ENCODE measurements at places on chromosomes 1 and 21.

- no peak for DNase-seq
Observed at GRCh38 chr1:84687714-84688462, 2.4 kb downstream of the SSX2IP start.

- DNase-seq: no peak
Observed at GRCh38 chr1:113353580-113353979, 36.7 kb upstream of the MAGI3 start.

DNA sequence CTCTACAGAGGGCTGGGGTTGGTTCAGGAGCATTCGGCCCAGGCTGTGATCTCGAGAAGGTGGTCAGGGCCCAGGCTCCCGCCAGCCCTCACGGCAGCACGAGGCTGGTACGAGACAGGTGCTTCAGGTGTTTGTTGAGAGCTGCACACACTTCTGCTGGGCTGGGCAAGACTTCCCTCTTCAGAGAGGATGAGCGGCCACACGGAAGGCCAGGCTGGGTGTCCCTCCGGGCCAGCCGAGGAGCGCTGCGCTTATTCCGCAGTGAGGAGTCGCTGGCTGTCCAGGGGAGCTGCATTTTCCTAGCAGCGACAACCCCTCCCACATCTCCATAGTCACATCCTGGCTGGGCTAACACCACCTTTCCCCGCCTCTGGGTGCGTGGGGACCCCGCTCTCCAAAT is 50.5 kb downstream of the PDE9A start:
- DNase-seq: no peak

DNA sequence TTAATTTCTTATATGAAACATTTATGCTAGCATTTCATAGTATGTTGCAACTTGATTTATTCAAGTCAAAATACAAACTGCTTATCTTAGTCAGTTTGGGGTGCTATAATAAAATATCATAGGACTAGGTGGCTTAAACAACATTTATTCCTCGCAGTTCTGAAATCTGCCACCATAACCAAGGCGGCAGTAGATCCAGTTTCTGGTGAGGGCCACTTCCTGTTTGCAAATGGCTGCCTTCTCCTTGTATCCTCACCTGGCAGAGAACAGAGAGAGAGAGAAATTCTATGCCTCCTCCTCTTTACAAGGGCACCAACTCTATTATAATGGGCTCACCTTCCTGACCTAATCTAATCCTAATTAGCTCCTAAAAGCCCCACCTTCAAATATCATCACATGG is 76.1 kb upstream of the RGS2 start:
- peak; percentile 37 for DNase-seq

GRCh38 chr21:20353351-20353750 is 644.9 kb upstream of the NCAM2 start:
- no peak for DNase-seq

DNA sequence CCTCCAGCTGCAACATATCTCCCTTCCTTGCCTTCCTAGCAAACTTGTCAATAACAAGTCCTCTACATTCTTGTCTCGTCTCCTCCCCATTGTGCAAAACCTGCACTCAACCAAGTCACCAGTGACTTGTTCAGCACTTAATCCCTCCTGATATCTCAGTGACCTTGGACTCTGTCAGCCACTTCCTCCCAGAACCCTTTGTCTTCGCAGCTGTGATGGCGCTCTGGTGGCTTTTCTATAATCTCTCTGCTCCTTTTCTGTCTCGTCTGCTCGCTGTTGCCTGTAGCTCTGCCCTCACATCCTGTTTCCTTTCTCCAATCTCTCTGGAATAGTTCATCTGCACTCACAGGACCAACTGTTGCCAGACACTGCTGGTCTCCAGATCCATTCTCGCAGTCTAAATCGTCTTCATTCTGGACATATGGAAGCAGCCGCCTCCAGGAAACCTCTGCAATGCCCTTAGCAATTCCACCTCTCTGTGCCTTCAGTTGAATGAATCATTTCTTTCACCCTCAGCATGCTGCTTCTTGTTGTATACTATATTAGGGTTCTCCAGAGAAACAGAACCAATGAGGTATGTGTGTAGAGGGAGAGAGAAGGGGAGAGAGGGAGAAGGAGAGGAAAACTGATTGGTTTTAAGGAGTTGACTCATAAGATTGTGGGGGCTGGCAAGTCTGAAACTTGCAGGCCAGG is 17.4 kb upstream of the IFNAR2 start:
- no peak for DNase-seq

DNA sequence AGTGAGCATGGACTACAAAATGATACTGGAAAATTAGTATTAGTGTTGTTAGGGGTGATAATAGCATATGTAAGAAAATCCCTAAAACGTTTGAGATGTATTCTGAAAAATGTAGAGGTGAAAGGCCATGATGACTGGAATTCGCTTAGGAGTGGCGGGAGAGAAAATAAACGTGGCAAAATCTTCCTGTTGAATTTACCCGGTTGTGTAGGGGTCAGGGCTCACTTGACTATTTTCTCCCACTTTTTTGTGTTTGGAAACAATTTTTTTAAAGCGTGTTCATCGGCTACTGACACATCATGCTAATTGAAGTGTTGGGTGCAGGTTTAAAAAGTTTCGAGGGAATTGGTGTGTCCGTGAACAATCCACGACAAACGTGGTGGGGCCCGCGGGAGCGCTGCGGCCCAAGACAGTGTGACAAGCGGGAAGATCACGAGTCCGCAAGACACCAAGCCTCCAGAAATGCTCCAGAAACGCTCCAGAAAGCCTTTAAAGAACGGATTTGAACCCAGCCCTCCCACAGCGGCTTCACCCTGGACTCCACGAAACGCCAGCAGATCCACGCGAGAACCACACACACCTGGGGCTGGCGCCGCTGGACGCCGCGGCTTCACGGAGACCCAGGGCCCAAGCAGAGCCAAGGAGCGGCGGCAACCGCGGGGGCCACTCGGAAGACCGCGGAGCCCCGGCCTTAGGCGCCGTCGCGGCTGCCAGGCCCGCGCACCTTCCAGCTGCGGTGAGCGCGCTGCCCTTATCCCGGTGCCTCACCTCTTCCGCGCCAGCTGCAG is 573 bp downstream of the PSMG1 start:
- no peak for DNase-seq

GRCh38 chr1:112061056-112061455 is 71.6 kb upstream of the KCND3 start:
- DNase-seq: no peak

- no peak for DNase-seq
Observed at GRCh38 chr1:190595438-190595837, 117.8 kb upstream of the BRINP3 start.

- DNase-seq: no peak
Observed at GRCh38 chr1:203166192-203166940, 9.3 kb downstream of the MYBPH start.

- no peak for DNase-seq
Observed at GRCh38 chr1:112387807-112388206, 8.2 kb upstream of the CTTNBP2NL start.

DNA sequence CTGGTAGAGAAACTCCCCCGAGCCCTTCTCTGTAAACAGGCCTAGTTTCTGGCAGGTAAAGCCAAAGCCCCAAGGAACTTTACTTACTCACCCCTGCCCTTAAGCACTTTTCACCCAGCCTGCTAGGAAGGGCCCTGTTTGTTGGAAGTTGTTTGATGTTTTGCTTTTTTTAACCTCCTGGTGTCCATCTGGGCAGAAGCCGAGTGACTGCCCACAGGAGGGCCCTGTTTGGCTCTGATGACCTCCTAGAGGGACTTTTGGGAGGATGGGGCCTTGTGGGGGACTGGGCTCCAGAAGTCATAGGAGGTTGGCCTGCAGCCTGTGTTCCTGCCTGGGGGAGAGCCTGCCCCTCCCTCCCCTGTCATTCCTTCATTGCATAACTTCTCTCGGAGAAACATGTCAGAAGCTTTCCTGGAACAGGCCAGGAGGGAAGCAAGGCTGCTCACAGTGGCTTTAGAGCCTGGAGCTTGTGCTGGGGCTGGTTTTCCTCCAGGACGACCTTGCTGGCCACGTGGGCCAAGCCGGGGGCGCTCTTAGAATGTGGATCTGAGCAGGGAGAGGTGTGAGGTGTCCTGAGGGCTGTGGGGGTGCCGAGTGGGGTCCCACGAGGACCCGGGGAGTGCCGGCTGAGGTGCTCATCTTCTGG is 33.9 kb downstream of the COQ8A start:
- DNase-seq: no peak

GRCh38 chr1:193767886-193768285 is 581.5 kb upstream of the B3GALT2 start:
- DNase-seq: no peak

DNA sequence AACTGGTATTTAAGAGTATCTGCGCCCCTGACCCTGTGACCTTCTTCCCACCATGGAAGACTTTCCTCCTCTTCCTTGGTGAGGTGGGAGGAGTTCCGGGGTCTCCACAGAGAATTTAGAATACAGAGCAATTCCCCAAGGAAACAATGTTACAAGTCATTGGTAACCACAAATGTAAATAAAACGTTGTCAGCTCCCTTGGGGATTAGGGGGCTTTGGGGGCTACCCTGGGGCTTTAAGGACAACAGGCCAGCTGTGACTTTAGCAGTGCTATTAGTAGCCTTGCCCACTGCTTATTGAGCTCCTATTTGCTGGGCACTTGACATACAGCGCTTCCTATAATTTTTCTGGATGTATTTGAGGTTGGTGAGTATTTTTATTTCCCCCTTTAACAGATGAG is 69.0 kb downstream of the IGSF21 start:
- no peak for DNase-seq

DNA sequence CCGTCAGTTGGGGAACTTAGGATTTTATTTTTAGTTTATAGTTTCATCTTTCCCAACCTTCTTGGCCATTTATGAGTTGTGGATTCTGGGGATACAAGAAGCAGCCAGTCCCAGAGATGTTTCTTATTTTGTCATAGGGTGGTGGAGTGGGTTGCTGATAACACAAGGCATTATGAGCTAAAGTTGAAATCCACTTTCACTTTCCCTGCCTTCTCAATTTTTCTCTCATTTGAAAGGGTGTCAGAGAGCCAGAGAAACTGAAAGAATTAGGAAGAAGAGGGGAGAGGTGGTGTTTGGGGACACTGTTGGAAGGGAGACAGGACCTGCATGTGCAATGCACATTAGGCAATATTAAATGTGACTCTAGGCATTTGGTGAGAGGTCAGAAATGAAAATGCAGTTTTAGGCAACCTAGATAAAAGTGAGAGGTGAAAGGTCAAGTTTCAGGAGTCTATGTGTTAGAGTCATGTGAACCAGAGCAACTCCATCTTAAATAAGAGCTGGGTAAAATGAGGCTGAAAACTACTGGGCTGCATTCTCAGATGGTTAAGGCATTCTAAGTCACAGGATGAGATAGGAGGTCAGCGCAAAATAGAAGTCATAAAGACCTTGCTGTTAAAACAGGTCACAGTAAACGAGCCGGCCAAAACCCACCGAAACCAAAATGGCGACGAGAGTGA is 71.1 kb upstream of the F3 start:
- no peak for DNase-seq

- DNase-seq: peak; percentile 74
Observed at GRCh38 chr1:12601700-12602658, 16.0 kb downstream of the DHRS3 start.

GRCh38 chr1:111821121-111821745 is 65.5 kb downstream of the DDX20 start:
- DNase-seq: no peak

DNA sequence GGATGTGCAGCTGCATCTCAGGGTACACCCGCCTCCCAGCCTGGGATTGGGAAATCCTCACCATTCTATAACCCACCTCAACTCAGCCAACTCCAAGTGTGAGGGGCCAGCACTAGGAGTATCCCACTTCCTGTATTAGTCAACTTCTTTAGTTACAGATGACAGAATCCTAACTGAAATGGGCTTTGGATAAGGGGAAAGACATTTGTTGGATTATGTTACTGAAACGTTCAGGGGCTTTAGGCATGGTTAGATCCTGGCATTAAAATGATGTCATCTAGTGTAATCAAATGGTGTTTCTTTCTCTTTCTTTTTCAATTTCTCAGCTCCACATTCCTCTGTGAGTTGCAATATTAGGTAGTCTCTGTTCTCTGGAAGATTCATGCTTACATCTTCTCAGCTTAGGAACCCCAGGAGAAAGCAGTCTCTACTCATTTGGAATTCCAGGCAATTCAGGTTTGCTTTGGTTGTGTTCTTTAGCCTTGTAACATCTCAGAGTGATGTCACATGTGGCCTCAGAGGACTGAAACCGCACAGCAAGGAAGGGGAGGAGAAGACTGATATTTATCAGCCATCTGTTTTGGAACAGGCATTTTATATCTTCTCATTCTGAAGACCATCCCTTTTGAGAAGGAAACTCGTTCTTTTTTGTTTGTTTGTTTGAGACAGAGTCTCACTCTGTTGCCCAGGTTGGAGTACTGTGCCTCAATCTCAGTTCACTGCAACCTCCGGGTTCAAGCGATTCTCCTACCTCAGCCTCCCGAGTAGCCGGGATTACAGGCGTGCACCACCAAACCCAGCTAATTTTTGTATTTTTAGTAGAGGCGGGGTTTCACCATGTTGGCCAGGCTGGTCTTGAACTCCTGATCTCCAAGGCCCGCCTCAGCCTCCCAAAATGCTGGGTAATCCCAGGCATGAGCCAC is 18.9 kb upstream of the TMEM54 start:
- peak; percentile 69 for DNase-seq

- DNase-seq: peak; percentile 75
Observed at GRCh38 chr1:20521960-20522861, 14.3 kb upstream of the MUL1 start.

DNA sequence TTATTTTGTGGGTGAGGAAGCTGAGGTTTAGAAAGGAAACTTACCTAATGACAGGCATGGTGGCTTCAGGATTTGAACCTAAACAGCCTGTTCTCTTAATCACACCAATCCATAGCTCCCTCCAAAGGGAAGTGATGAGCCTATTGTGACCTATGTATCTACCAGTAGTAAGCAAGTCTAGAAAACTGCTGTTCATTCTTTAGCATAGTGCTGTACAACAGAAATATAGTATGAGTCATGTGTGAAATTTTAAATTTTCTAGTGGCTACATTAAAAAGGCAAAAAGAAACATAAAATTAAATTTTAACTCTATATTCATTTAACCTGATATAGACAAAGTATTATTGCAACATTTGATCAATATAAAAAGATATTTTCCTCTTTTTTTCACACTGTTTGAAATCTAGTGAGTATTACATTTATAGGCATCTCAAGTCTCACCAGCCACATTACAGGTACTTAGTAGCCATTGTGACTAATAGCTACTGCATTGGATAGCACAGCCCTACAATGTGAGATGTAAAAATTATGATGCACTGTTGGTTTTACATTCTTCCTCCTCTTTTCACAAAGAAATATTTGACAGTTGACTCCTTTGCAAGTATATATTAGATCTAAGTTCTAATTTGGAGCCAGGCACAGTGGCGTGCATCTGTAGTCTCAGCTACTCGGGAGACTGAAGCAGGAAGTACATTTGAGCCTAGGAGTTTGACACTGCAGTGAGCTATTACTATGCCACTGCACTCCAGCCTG is 16.6 kb downstream of the IPO9 start:
- DNase-seq: no peak

- peak; percentile 78 for DNase-seq
Observed at GRCh38 chr1:40901886-40902852, 40.0 kb upstream of the CITED4 start.

- no peak for DNase-seq
Observed at GRCh38 chr1:165842023-165842670, 14.7 kb downstream of the UCK2 start.

DNA sequence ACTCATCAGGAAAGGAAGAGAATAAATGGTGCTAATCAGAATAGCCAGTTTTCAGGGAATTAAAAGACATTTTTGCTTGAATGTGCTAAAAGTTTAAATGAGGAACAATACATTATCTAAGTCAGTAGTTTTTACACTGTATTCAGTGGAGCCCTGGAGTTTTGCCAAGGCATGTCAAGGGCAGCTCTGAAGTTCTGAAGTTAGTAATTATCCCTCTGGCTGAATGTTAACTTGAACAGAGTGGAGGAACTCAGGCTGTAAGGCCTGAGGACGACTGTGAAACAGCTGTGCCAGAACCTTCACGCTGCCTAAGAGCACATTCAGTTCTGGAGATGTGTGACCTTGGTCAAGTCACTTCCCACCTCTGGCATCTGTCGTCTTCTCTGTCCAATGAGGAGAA is 68.1 kb downstream of the EDEM3 start:
- no peak for DNase-seq

Measured in H4 (cell line).